NCI-H2081 (cell line): ENCODE measurements at places on chromosomes 1 and 21.

GRCh38 chr21:44625756-44626155, 1.1 kb upstream of the KRTAP10-9 start:
- no peak for DNase-seq

GRCh38 chr1:21907079-21907418, 30.1 kb downstream of the HSPG2 start:
- DNase-seq, result no peak

DNA sequence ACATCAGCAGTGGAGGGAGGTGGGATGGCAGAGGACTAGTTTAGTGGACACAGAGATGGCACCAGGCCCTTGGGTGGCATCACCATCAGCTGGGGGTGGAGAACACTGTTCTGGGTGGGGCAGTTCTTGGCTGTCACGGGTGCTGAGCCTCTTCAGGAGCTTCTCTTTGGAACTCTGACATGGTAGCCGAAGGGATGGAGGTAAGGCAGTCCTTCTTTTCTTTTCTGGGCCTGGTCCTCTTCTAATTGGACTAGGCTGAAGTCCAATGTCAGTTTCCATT, 8.3 kb upstream of the MEF2D start:
- no peak for DNase-seq

DNA sequence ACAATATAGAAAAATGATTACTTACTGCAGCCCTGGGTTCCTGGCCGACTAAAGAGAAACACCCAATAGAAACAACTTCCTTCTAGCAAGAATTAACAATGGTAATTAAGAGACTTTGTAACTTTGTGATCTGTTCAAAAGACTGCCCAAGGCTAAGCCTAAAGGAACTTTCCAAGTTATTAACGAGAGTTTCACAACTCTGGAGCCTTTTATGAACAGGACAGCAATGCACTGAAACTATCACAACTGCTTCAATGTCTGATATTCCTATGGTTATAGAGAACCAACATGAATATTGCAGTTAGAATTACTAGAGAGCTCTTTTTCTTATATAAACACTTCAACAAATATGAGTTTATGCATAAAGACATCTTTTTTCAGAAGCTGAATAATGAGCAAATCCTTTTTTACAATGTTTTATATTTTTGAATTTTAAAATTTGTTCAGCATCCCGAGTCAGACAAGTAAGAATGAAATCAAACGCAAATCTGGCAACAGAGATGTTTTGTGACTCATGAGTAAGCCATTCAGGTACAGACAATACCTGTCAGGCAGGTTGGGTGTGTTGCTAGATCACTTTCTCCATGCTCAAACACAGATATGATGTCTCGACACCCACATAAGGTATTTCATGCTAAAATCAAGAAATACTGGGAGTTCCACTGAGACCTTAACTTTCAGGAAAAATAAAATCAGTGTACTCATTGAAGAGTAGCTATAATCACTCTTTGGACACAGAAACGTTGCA, 22.2 kb upstream of the KCNJ15 start:
- no peak for DNase-seq

GRCh38 chr1:8222789-8223188, 95.1 kb upstream of the SLC45A1 start:
- no peak for DNase-seq
